Activated CD4-positive, alpha-beta T cell treated with anti-CD3 and anti-CD28 coated beads, Interleukin-2, amount 50 U/mL, for 48 hours (primary cell): ENCODE measurements at places on chromosomes 1 and 21.

- DNase-seq: no peak
These were observed 48.0 kb downstream of the GPR161 start for GRCh38 chr1:168088511-168089325.

GRCh38 chr21:21929789-21930188 is 931.6 kb downstream of the NCAM2 start:
- DNase-seq: no peak

GRCh38 chr1:227950735-227951346 is 3.1 kb upstream of the WNT9A start:
- DNase-seq: no peak

DNA sequence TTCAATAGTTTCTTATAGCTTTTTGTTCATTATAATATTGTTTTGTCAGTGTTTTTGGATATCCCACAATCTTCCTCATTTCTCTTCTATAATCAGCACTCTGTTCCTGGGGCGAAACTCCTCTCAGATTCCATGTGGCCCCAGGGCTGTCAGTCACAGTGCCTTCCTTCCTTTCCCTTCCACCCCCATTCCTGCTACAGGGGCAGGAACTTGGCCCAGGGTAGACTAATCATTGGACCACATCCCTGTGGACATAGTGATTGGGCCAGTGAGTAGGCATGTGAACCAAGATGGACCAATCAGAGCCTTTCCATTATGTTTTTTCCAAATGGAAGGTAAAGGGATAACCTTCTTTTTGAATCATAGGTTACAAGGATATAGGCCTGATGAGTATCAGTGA is 78.3 kb downstream of the PGM1 start:
- no peak for DNase-seq

GRCh38 chr1:14138135-14138506 is 438.1 kb downstream of the PRDM2 start:
- no peak for DNase-seq
